Activated CD8-positive, alpha-beta memory T cell treated with anti-CD3 and anti-CD28 coated beads for 1 hour (primary cell): ENCODE measurements at places on chromosomes 7 and 10.

DNA sequence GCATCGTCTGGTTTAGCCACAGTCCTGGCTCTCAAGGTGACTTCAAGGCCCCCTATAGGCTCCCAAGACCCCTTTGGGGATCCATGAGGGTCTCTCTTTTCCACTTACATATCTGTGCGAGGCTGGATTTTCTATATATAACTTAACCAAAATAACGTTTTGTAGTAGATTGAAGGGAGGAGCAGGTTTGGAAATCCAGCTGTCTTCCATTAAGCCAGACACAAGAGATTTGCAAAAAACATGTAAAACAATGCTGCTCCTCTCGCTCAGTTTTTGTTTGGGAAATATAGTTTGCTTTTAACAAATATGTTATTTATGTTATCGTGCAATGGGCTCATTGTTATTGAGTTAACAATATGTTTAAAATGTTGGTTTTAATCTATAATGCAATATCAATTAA, 811.2 kb downstream of the TYW1 start:
- DNase-seq = no peak

DNA sequence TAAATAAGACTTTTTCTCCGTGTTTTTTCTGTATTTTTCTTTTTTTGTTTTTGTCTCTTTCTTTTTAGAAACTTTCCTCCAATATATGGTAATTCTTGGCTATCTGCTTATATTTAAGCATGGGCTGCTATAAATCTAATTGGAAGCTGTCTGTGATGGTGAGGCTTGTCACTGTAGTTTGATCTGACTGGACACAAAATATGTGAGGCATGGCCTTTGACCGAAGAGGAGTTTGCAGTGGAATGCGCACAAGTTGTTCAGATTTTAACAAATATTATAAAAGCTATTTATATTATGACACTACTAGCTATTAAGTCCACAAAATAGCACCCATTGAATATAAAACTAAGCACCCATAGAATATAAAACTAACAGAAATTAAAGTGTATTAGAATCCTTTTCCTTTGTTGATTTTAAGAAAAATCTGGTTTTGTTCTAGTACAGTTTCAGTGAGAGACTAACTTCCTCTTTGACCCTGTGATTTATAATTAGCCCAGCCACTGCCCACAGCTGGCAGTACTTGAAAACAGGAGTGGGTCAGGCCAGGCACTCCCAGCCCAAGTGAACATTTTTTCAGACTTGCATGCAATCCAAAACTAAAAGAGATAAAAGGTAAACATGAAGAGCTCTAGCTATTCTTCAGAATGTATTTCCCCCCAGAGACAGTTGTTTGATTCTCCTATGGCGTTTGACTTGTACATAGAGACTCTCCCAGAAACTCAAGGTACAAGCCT, 69.9 kb upstream of the FGL2 start:
- DNase-seq = no peak

- no peak for DNase-seq
Observed at GRCh38 chr10:117747636-117748035, 205.1 kb downstream of the EMX2 start.

DNA sequence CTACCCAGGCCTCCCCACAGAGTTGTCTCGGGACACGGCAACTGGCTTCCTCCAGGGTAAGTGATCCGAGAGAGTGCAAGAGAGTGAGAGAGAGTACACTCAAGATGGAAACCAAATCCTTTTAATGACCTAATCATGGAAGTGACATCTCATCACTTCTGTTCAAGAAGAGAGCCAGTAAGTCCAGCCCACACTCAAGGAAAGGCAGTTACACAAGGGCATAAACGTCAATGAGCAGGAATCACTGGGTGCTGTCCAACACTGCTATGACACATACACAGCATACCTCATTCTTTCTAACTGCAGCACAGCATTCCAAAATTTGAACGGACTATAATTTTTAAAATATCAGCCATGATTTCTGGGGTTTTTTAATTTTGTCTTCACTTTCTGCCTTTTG, 29.3 kb upstream of the OSBPL3 start:
- DNase-seq = no peak
